ENCODE measurements at places on chromosomes 2 and 18.

DNA sequence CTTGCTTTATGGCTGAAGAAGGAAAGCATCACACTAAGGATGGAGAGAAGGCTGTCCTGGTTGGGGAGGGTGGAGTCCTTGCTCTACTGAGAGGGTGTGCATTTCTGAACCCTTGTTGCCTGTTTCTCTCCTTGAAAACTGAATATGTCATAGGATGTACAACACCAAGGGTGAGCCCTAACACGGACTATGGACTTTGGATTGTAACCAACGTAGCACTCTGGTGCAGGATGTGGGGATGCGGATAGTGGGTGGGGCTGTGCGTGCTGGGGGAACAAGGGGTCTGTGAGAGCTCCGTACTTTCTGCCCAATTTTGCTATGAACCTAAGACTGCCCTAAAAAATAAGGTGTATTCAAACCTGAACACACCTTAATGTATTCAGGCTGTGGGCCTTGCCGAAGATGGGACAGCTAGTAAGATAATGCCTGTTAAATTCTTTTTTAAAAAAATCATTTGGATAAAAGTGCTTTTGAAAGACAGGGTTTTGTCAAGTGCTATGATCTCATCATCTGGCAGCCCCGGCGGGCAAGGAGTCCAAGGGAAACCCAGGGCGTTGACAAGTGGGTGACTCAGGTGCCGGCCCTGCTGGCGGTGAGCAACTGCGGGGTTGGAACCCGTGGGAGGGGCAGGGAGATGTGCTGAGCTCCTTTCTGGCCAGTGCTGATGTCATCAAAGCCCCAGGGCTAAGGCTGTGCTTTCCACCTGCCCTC is 54.0 kb downstream of the GATA6 start:
- DNase-seq: peak; percentile 67

GRCh38 chr2:1227274-1227900 is 185.9 kb upstream of the TPO start:
- DNase-seq: no peak

DNA sequence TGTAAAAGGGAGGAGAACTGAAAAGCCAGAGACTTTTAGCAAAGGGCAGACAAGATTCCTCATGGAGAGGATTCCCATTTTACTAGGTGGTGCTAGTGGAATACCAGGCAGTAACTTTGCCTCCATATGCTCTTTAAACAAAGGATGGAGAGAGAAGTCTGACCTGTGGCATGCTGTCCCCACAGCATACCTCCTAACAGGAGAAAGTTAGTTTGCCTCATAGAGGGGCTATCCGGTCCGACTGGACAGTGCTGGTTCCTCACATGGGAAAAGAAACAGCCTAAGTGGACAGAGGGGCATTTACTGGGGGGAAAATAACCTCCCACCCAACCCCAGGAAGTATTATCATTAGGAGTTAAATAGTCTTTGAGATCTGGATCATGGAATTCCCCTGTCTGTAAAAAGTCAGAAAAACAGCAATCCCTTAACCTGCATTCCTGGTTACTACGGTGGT is 31.6 kb upstream of the GMCL1 start:
- no peak for DNase-seq

- no peak for DNase-seq
Measured at GRCh38 chr2:5803547-5803946, 111.4 kb downstream of the SOX11 start.

DNA sequence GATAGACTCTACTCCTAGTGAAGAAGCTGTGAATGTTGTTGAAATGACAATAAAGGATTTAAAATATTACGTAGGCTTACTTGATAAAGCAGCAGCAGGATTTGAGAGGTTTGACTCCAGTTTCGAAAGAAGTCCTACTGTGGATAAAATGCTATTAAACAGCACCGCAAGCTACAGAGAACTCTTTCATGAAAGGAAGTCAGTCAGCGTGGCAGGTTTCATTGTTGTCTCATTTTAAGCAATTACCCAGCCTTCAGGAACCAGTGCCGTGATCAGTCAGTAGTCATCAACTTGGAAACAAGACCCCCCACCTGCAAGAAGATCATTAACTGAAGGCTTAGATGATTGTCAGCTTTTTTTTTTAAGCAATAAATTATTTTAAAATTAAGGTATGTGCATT is 14.0 kb downstream of the USP14 start:
- no peak for DNase-seq

GRCh38 chr2:159209341-159210306 is 76.9 kb downstream of the WDSUB1 start:
- DNase-seq: no peak

GRCh38 chr2:24658531-24659202 is 134.5 kb downstream of the PTRHD1 start:
- DNase-seq: no peak

GRCh38 chr2:69211686-69212085 is 175.3 kb downstream of the GFPT1 start:
- DNase-seq: no peak

DNA sequence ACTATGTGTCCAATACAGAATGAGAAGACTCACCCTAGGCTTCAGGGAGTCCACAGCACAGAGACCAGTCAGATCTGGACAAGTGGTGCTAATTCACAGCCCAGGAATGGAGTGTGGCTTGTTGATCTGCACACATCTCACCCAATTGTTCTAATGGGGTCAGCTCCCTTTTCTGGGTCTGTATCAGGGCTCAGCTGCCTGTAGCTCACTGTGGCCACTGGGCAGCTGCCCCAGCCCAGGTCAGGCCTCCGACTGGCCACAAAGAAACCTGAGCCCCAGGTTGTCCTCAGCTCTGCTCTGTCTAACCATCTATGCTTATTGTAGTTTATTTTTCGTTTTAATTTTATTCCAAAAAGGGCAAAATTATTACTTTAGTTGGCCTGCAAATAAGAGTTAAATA is 202.3 kb upstream of the RAB6C start:
- DNase-seq: no peak

GRCh38 chr2:75241696-75242095 is 42.4 kb upstream of the TACR1 start:
- peak; percentile 4 for DNase-seq

- no peak for DNase-seq
Measured at GRCh38 chr2:10863837-10864236, 47.9 kb upstream of the KCNF1 start.

GRCh38 chr2:112277596-112278220 is 2.3 kb downstream of the ZC3H6 start:
- DNase-seq: no peak

DNA sequence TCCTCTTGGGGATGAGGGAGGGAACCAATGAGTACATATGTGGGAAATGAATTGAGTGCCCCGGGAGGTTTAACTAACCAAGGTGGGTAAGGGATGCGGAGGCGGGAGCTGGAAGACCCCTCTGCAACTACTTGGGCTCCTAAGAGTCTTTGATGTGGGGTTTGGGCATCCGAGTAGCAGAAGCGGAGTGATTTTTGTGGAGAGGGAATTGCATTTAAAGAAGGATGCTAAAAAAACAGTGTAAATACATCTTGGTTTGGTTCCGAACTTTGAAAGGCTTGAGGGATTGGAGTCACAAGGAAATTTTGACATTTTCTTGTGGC is 215.7 kb downstream of the MCFD2 start:
- DNase-seq: no peak

- DNase-seq: no peak
Measured at GRCh38 chr2:8303322-8303832, 378.5 kb upstream of the ID2 start.

GRCh38 chr2:193810533-193810932 is 1615.8 kb upstream of the TMEFF2 start:
- no peak for DNase-seq

DNA sequence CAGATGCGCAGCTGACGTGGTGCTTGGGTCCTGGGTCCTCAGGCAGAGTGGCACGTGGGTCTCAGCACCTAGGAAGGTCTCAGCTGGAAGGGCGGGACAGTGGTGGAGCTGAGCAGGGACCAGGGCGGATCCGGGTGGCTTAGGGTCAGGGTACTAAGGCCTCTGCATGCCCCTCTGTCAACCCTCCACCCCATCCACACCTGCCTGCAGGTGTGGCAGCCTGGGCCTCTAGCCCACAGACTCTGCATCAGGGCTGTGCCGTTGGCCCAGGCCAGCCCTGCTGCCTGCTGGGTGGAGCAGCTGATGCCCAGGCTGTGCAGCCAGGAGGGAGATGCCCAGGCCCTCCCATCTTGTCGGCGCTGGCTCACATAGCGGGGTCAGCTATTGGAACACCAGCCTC is 24.6 kb upstream of the OTOS start:
- DNase-seq: no peak

DNA sequence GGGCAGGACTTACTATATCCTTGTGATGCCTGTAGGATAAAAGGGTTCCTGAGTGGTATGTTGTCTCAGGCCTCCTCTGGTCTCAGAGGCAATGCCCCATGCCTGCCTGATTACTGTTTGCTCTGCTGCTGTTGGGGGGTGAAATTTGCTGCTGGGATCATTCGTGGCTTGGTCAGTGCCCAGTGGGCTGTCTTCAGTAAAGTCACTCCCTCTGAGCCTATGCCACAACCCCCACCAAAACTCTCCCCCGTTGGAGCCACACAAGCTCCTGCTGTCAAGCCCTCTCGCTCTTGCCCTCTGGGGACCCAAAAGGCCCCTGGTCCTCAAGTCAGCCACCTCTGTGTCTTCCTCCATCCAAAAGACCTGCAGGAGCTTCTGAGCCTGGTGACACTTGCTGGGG is 38.6 kb upstream of the TGIF1 start:
- no peak for DNase-seq

GRCh38 chr2:647003-647560 is 30.1 kb downstream of the TMEM18 start:
- no peak for DNase-seq

GRCh38 chr2:7977981-7978380 is 703.9 kb upstream of the ID2 start:
- no peak for DNase-seq

- DNase-seq: no peak
Measured at GRCh38 chr2:48991415-48992131, 162.7 kb downstream of the FSHR start.

DNA sequence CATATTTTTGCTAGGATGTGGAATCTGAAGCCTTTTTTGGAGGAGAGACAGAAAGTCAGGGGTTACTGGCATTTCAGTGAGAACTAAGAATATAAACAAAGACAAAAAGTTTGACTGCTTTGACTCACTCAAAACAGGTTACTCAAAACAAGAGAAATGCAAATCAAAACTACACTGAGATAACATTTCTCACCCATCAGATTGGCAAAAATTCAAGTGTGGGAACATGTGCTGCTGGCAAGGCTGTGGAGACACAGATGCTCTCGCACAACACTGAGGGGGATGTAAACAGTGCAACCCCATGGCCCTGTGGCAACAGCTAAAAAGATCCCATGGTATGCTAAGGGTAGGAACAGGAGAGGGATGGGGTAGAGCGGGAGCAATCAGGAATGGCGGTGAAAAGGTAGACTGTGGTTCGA is 86.6 kb downstream of the DTNB start:
- no peak for DNase-seq

DNA sequence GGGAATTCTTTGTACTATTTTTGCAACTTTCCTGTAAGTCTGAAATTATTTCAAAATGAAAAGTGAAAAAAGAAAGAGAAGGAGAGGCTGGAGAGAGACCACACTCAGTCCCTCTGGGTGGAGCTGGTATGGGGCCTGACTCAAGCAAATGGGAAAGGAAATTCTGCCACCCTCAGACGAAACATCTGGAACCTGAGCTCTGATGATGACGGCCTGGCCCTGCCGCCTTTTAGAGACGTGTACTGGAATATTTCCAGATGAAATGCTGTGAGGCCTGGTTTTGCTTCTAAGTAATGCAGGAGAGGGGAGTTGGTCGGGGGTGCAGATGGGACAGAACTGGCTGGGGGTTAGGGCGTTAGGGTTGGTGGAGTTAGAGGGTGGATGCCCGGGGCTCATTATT is 57.4 kb upstream of the GLI2 start:
- no peak for DNase-seq

GRCh38 chr2:112138159-112139032 is at the start of gene FBLN7:
TSS of gene FBLN7 (plus strand) at chr2:112138385. CDS start at chr2:112138656, 271 bp downstream.
- no peak for DNase-seq

GRCh38 chr2:45872211-45872610 is 220.7 kb downstream of the PRKCE start:
- no peak for DNase-seq

DNA sequence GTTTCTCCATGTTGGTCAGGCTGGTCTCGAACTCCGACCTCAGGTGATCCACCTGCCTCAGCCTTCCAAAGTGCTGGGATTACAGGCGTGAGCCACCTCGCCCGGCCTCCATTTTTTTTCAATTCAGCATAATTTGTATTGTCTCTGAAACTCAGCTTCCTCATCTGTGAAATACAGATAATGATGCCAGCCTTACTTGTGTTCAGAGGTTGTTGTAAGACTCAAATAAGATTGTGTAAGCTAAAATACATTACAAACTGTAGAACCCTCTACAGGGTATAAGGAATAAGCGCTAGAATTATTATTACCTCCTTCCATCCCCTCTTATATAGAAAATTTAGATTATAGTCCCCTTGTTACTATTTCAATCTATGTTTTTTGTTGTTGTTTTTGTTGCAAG is 24.8 kb upstream of the STARD7 start:
- no peak for DNase-seq

- no peak for DNase-seq
Measured at GRCh38 chr2:167686691-167687090, 560.7 kb downstream of the STK39 start.

GRCh38 chr18:35071819-35072247 is 30.6 kb downstream of the MAPRE2 start:
- no peak for DNase-seq

- DNase-seq: no peak
Measured at GRCh38 chr18:77015169-77015568, 117.4 kb downstream of the MBP start.

DNA sequence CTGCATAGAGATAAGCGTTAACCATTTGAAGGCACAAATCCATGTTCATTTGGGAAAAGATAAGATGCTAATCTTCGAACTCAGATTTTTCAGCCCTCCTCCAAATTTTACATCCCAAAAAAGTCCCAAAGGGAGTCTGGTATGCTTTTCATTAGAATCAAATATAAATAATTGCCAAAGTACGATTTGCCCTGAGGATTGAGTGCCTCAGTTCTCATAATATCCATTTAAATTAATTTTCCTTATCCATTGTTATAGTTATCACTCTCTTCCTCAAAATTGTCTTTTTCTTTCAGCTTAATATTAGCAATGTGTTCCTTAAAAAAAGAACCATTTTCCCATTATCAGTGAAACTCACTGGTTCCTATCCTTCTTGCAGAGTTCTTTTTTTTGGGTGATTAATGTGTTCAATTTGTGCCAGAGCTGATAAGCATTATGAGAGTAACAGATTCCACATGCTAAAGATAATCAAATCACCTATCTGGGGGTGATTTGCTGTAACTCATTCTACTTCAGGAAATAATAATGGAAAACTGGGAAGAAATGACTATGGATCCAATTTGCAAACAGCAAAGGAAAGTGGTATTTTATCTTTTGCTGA is 686 bp downstream of the HNMT start:
- no peak for DNase-seq

All from SW 1271 (cell line).